Hematopoietic multipotent progenitor cell (in vitro differentiated cells): ENCODE measurements at places on chromosomes 3 and 15.

DNA sequence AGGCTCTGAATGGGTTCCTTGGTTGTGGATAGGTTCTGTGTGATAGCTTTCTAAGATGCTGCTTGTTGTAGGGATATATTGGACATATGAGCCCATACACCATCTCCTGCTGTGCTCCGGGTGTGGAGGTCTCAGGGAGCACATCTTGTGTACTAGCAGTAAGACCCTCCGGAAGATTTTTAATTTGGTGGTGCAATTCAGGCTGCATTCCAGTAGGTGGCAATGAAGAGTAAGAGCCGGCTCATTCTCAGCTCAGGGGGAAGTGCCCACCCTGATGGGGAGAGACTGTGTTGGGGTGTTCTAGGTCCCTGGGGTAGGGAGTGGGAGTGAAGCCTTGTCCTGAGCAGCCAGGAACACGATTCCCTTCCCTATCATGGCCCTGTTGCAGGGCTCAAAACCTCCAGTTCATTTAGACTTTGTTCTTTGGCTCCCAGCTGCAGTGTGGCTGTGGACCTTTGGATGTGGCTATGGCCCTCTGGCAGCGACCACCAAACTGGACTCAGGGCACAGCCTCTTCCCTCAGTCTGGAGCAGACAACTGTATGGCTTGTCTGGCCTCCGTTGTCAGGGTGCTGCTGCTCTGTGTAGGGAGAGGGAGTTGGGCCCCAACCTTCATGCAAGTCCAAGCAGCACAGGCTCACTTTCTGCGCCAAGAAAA lies 104.7 kb downstream of the UNC13C start:
- peak; percentile 63 for DNase-seq

DNA sequence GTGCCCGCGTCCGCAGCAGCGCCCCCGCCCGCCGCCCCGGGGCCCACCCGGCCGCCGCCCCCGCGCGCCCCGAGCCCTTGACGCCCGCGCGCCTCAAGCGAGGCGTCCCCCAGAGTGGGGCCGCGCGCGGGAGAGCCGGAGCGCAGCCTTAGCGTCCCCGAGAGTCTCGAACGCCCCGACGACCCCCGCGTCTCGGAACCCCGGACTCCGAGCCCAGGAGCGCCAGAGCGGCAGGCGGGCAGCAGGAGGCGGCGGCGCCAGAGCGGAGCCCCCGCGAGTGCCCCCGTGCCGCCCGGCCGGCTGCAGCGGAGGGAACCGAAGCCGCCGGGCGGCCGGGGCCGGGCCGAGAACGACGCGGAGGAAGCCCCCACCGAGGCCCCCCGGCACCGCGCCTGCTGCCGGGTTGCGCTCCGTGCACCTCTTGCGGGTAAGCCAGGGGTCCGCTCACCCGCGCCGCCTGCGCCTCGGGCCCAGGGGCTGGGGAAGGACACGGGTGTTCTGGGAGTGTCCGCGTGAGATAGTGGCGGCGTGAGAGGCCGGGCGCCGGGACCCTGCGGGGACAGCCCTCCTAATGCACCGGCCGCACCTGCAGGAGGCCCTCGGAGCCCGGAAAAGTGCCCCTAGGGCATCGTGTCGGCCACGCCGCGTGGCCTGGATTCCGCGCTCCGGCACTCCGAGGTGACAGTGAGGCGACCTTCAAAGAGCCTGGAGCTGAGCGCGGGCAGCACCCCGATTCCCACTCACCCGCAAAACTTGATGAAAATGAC lies 52.0 kb upstream of the ULK4 start:
- peak; percentile 38 for DNase-seq

GRCh38 chr3:130679218-130679617 lies 67.4 kb downstream of the PIK3R4 start:
- DNase-seq: no peak

DNA sequence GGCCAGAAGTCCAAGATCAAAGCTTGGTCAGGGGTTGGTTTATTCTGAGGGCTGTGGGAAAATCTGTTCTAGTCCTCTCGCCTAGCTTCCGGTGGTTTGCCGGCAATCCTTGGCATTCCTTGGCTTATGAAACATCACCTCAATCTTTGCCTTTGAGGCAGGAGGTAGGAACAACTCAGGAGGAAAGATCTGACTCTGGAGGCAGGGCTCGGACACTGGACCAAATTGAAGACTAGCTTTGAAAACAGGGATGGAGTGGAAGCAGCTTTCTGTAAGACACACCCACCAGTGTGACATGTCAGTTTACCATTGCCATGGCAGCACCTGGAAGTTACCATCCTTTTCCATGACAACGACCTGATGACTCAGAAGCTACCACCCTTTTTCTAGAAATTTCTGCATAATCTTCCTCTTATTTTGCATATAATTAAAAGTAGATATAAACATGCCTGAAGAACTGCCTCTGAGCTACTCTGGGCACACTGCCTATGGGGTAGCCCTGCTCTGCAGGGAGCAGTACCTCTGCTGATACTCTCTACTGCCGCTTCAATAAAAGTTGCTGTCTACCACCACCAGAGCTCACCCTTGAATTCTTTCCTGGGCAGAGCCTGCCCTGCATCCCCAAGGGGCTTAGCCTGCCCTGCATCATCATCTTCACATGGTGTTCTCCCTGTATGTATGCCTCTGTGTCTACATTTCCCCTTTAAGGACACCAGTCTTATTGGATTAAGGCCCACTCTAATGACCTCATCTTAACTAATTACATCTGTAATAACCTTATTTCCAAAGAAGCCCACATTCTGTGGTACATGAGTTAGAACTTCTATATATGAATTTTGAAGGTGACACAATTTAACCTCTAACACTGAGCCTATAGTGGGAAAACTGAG lies 38.3 kb upstream of the TM4SF4 start:
- no peak for DNase-seq

DNA sequence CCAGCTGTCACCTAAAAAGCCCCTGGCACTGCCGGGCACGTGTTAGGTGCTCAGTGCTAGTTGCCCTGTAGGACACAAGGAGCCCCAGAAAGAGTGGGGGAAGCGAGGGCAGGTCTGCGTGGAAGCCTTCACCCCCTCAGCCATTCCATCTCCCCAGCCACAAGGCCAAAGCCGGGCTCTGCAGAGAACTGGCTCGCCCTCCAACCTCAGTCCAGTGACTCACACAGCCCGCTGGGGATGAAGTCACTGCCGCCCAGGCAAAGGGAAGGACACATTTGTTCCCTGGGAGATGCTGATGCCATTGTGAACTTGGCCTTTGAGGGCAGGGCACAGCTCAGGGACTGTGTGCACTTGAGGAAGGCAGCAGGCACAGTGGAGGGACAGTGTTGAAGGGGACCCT lies 48.1 kb downstream of the IQSEC1 start:
- DNase-seq: no peak

DNA sequence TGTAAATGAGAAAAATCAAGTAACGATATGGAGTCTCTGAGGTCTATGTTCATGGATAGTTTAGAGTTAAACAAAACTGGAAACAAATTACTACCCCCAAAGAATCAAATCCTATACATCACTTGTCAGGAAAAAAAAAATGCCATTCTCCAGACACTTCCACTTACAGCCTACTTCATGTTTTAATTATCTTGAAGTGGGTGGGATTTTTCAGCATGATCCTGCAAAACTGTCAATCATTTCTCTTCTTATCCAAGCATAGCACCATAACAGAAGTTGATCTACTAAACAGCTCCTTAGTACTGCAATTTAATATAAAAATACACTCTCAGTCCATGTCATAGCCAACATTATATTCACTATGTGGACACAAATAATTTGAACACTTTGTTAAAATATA lies 833.9 kb downstream of the TUSC7 start:
- DNase-seq: no peak

DNA sequence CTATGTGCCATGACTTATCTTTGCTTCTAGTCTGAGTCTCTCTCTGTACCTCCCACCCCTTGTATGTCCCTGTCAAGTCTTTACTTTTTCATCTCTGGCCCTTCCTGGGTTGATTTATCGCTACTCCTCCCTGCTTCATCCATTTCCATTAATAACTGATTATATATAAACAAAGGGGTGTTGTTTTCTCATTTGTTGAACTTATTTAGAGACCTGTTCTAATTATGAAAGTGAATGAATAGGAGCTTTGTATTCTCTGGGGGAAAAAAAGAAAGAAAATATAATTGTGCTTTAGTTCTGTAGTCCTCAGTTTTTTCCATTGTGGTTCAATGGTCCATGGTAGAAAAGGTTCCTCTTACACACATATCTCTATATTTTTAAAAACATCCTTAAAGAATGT lies 328.9 kb upstream of the PPP2R3A start:
- no peak for DNase-seq

DNA sequence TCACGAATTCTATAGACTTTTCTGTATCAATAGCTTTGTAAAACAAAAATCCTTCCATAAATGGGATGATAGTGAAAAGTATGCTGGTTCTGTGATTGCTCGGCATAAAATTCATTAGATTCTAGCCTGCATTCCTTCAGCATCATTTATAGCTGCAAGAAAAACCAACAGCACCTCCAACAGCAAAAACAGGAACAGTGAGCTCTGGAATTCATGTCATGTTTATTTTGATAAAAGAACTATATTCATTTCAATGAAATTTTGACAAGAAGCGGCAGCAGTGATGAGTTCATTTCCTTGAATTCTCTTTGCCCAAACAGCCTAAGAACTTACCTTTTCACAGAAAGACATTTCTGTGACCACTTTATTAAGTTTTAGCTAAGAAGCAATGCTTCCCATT lies 515.2 kb upstream of the CCDC54 start:
- DNase-seq: no peak

GRCh38 chr3:114216186-114216970 lies 21.0 kb downstream of the ZNF80 start:
- DNase-seq: no peak

- DNase-seq: no peak
These were observed 42.9 kb upstream of the APH1B start for GRCh38 chr15:63234451-63234870.

DNA sequence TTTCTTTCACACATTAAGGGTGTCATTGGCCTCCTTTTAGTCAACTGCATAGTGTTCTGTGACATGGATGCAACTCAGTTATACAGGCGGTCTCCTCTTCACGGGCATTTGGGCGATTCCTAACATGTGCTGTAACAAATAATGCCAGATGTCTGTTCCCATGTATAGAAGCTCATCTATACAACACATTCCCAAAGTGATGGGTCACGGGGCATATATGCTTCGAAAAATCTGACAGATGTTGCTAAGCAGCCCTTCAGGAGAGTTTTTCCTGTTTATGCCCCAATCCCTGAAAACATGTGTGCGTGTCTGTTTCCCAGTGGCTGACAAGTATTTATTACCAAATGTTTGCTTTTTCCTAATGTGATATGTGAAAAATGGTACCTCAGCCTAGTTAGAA lies 25.8 kb downstream of the LRRK1 start:
- DNase-seq: no peak

DNA sequence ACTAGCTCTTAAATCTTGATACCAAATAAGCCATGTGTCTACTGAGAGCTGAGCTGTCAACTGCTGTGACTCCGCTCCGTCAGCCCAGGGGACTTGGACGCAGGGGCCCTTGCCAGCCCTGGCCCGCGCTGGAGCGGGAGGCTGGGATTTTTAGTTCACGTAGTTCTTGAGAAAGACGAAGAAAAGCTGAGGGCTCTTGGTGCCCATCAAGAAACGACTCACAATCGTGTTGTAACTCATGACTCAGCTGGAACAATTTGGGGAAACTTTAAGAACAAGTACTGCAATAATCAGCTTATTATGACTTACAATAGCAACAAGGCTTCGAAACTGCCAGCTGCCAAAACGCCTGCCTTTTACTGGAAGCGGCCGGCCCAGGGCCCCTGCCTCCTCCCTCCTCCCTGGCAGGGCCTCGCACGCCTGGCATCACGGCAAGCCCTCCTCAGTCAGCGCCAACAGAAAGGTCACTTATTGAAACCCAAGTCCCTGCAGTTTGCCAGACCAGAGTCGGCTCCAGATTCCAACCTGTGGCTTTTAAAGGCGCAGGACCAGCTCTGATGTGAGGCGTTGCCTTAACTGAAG lies 60.3 kb downstream of the RGMA start:
- no peak for DNase-seq

DNA sequence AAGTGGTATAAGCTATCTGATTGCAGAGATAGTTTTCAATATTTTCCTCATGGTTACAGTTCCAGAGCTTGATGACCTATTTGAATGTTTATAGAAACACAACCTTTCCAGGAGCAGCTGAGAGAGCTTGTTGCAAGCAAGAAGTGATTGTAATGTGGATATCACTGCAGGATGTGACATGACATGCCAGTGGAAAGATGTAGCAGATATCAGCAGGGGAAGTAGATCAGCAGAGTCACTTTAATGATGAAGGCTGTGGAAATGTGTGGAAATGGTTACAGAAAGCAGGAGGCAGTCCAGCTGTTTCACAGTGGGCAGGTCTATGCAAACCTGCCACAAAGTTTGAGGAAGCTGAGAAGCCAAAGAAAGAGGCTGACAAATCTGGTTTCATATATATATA lies 21.0 kb downstream of the TMEM158 start:
- DNase-seq: no peak

- DNase-seq: no peak
These were observed 67.5 kb downstream of the TFG start for GRCh38 chr3:100776746-100777145.

DNA sequence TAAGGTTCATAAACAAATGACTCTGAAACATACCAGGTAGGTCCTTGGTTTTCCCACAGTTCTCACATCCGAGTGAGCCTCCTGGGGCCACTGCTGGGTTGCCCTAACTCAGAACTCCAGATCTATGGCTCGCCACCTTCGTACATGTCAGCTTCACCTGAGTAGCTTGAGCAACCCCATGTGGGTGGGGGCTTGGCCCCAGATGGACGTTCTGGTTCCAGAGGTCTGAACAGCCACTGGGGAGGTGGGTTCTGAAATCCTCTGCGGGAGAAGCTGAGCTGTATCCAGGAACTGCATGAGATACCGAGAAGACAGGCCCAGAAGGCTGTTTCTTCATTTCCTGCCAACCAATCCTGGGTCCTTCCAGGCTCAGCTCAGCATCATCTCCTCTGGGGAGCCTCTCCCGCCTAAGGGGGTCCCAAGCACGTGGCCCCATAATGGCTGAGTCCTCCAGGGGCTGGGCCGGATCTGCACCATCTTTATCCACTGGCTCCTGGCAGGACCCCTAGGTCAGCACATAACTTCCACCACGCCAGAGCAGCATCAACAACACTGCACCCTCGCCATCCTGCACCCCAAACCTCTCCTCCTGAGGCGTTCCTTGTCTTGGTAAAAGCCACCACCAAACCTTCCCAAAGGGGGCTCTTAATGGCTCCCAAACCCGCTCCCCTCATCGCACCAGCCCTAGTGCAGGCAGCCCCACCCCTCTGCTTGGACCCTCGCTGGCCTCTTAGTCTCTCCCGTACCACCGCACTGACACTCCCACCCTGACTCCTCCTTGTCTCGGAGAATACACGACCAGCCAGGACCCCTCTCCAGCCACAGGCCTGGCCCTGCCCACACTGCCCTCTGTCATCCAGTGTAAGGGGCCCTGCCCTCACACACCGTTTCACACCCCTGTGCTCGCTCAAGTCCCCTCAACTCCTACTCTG lies 39.8 kb downstream of the PCSK6 start:
- DNase-seq: no peak

GRCh38 chr3:187456250-187456649 lies 88.1 kb downstream of the RTP4 start:
- no peak for DNase-seq

GRCh38 chr15:55003965-55004873 lies 192.5 kb downstream of the RSL24D1 start:
- DNase-seq: no peak
